ENCODE measurements at places on chromosomes 12 and 14. TPM values are rescaled to one million over a fixed set of nuclear protein-coding genes. Genes with fewer than 3 reads are reported as not detected.

The ANKRD33 gene
- total RNA-seq, result 0.13 TPM

The STON2 gene
- 1.9 TPM for total RNA-seq

The IRAK3 gene
- total RNA-seq, result 20.9 TPM

The MBIP gene
- total RNA-seq, result 7.1 TPM

The ATP2A2 gene
- total RNA-seq, result 162 TPM

The TMEM106C gene
- total RNA-seq, result 33.5 TPM

All from epithelial cell of alveolus of lung (primary cell).